CD8-positive, alpha-beta T cell (primary cell): ENCODE measurements at places on chromosomes 11 and 22.

DNA sequence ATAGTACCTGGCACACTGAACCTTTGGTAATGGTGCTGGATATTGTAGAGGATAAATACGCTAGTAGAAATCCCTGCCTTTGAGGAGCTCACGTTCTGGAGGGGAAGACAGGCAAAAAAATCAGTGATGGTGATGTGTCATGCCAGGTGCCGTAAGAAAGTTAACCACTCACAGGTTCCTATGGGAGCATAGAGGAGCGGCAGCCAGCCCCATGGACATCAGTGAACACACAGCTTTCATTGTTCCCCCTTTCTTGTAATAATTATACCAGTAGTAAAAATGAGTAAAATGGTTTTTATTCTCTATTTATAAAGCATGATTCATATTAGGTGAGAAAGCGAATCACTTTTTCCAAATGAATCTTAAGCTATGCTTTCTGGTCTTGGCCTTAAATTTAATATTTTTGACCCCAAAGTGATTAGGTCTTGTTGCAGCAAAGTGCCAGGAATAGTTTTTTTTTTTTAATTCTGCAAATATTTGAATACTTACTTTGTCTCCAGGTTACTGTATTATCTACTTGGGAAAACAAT, 57.9 kb downstream of the UVRAG start:
- no peak for DNase-seq

GRCh38 chr11:75388386-75389275, 10.7 kb upstream of the RPS3 start:
- peak; percentile 64 for DNase-seq

DNA sequence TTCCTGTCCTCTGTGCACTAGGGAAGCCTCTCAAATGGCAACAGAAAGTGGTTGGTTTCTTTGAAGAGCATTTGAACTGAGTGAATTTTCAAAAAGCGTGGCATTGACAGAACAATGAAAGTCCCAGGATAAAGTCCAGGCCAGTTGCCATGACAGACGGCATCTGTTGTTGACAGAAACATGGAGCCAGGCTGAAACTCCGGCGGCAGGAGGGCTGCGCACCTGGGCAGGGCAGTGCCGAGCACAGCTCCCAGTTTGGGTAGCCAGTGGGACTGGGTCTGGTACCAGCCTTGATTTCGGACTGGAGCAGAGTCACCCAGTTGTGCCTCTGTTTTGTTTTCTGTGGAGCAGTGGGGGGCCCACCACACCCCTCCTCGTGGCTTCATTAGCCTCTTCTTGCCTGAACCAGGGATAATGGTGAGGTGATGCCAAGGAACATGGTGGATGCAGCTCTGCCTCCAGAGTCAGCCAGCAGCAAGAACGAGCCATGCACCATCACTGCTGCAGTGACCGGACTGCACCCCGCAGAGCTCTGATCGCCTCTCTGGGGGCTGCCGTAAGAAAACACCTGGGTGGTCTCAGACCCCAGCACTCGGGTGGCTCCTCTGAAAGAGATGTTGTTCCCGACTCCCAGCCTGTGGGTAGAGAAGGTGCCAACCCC, 9.8 kb upstream of the SEPTIN5 start:
- no peak for DNase-seq

DNA sequence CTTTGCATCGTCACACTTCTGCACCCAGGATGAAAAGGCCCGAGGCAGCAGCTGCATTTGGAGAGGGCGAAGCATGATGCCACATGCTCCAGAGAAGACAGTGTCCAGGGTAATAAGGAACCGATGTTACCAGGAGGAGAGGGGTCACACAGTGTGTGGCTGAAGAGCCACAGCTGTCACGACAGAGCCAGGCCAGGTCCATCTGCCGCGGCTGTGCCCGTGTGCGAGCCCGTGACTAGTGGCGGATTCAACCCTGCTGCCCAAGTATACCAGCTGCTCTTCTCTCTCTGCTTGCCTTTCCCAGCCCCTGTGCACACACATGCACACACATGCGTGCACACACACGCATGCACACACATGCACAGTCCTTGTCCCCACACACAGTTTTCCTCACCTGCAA, 1432.5 kb downstream of the BRD1 start:
- DNase-seq: no peak

DNA sequence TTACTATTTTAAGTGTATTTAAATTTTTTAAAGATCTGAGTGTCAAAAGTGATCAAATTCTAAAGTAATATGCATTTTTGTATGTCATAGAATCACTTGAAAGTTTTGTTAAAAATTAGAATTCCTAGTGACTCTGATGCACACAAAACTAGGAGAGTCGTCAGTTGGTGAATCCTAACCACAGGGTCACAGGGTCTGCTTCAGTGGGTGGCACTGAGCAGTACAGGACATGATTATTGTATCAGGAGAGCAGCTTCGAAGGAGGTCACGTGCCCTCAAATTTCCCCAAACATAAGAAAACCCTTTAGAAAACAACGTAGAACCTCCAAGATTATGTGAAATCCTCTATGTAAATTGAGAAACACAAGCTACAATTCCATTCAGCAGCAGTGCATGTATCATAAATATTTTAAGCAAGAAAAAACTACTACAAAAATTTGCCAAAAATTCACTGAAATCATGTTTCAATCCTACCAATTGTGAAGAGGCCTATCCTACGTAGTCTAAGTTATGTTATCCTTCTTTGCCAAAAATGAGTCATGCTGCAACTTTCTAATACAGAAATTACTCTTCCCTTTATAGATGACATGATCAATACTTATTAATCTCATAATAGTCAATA, 323.6 kb downstream of the AASDHPPT start:
- no peak for DNase-seq

DNA sequence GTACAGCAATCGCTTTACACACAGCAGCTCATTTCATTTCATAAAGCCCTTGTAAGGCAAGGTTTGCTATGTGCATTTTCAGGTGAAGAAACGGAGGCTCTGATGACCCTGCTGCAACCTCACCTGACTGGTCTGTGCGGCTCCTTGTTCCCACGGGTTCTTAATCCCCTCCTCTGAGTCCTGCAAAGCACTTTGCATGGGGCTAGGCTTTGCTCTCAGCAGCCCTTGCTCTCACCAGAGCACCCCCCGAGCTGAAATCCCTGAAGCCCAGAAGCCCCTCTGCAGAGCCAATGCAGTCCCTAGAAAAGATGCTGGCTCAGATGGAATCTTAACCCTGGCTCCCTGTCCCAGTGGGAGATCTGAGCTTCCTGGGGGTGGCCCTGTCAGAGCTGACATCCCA, 11.0 kb upstream of the APOL6 start:
- no peak for DNase-seq

- DNase-seq: no peak
Measured at GRCh38 chr22:32557444-32557843, 82.8 kb downstream of the FBXO7 start.

DNA sequence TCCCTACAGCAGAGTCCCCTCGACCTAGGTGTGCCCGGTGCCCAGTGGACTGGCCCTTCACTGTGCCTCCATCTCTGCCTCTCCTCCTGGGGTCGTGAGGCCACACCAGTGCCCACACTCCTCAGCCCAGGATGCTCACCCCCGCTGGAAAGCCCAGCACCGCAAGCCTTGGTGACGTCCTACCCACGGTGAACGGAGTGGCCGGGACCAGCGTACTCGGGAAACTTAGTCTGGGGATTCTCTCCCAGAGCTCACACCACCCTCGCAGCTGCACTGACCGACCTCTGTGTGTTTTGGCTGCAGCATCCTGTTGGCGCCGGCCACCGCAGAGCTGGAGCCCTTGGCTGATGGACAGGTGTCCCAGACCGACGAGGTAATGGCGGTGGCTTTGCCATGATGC, 35.5 kb upstream of the KRTAP5-7 start:
- DNase-seq: no peak

GRCh38 chr11:9827708-9828107, 163.8 kb downstream of the SWAP70 start:
- DNase-seq: no peak

DNA sequence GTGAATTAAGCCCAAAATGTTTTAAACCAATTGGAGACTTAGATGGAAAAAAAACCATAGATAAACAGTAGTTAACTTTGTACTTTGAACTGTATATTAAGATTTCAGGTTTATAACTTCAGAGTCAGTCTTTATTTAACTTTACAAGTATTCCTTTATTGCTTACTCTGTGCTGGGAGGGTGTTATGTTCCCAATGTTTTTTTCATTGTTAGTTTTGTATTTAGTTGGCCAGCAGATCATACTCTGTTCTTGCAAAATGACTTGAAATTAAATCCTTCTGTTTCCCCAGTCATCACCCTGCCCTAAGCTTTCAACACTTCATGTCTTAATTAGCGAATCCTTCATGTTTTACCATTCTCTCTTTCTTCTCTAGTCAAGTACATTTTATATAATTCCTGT, 25.3 kb downstream of the SIK2 start:
- no peak for DNase-seq

DNA sequence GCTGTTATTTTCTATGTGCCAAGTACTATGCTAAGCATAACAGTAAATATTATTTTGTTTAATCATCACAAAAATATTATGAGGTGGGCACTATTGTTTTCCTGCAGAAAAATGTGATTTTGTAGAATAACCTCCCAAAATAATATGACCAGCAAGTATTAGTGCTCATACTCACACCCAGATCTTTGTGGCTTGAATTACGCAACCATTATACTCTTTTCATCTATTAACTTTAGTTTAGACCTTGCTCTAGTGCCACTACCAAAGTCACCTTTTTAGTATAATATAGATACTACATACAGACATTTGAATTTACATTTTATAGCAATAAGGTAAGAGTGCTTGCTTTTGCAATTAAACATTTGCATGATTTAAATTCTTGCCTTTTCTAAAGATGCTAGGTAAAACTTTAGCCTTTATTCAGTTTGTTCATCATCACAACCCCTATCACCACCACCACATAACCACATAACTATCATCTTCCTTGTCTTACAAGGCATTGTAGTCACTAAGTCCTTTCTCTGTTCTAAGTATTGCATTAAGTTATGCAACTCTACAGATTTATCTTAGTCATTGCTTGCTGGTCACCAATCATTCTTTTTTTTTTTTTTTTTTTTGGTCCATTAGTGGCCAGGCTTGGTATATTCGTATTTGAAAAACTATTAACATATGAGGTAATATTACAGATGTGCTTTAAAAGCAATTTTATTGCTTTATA, 68.4 kb downstream of the GAS2 start:
- DNase-seq: no peak

- no peak for DNase-seq
Measured at GRCh38 chr11:6895010-6895409, 2.7 kb upstream of the OR2D2 start.

GRCh38 chr11:100888836-100889235, 201.7 kb downstream of the ARHGAP42 start:
- DNase-seq: no peak

DNA sequence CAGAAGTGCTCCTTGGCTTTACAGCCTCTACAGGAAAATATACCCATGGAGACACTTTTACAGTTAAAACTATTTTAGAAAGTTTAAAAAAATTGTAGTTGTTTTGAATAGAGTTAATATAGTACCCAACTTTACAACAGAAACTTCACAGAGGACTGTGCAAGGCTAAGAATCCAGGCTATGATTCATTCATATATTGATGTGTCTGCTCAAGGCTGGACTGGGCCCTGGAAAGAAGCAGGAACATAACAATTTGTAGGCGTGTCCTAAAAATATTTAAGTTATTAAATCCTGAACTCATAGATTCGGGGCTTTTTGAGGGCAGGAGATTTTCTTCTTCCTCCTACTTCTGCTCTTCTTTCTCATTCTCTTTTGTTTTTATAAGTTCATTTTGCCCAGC, 291.5 kb upstream of the CCDC179 start:
- no peak for DNase-seq

- no peak for DNase-seq
Measured at GRCh38 chr11:33669598-33670249, 30.9 kb downstream of the C11orf91 start.
